CD4-positive, alpha-beta memory T cell (primary cell): ENCODE measurements at places on chromosomes 16 and 17.

DNA sequence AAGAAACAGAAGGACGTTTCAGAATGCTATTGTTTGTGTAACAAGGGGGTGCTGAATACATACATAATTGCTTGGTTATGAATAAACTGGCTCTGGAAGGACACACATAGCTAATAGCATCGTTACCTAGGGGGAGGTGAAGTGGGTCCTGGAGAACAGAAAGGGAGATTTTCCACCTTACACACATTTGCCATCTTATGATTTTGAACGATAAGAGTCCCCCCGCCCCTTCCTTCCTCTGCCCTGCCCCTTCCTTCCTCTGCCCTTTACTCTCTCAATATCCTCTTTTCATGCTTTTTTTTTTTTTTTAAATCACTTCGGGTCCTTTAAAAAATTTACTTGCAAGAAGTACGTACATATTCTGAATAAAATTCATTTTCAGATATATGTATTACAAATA lies 902 bp upstream of the DHRS7B start:
- peak; percentile 76 for DNase-seq

DNA sequence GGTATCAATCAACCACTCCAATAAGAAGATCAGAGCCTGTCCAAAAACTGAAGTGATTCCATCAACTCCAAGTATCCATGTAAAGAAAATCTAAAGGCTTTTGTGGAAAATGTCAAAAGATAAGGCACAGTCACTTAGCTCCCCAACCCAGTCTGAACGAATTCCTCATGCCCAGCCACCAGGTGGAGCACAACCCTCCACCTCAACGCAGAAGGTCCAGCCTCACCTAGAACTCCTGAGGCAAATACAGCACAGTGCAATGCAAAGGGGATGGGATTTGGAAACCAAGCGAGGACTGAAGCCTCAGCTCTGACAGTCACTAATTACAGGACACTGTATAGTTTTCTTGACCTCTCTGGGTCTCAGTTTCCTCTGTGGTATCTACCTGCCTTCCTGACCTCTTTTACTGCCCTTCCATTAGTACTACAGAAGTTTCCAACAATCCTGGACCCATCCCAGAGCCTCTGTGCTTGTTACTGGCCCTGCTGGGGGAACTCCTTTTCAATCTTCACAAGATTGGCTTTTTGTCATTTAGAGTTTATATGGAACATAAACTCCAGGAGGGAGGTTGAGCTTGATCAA lies 2.0 kb downstream of the NCBP3 start:
- DNase-seq = peak; percentile 36

DNA sequence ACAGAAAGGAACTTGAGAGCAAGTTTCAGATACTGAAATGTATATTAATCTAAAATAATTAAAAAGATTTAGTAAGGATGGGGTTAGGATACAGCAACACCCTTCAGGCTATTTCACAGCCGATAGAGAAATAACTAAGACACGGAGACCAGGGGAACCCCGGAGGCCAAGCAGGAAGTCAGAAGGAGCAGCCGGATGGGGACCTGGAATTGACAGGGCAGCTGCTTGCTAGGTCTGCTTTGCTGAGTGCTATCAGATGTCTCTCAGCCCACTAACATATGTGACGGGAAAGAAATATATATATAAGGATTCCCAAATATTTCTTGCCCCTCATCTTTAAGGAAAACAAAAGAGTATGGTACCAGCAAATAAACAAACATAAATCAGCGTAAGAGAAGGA lies 154.1 kb upstream of the CDH5 start:
- no peak for DNase-seq

GRCh38 chr16:86708431-86708830 lies 130.1 kb downstream of the FOXL1 start:
- no peak for DNase-seq

DNA sequence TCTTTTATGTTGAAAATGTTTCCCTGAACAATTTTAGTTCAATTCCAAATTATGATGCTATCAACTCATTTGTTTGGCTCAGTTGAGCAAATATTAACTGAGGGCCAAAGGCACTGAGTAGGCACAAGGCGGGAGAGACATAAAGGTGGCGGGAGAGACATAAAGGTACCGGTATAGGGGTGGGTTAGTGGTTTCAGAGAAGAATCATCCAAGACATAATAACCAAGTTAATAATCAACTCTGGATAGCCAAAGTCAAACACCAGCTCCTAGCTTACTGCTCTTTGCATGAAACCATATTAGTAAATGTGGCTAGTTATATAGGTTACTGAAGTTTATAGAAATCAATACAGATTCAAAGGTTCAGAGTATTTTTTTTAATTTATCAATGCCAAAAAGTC lies 91.7 kb downstream of the RPGRIP1L start:
- no peak for DNase-seq

DNA sequence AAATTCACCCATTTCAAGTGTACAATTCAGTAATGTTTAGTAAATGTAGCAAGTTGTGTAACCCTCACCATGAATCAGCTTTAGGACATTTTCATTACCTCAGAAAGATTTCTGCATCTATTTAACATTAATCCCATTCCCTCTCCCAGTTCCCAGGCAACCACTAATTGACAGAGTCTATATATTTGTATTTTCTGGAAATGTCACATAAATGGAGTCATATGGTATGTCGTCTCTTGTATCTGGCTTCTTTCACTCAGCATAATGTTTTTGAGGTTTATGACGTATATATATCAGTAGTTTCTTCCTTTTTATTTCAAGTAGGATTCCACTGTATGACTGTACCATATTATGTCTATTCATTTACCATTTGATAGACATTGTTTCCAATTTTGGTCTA lies 199.8 kb downstream of the CYB561 start:
- DNase-seq = no peak

DNA sequence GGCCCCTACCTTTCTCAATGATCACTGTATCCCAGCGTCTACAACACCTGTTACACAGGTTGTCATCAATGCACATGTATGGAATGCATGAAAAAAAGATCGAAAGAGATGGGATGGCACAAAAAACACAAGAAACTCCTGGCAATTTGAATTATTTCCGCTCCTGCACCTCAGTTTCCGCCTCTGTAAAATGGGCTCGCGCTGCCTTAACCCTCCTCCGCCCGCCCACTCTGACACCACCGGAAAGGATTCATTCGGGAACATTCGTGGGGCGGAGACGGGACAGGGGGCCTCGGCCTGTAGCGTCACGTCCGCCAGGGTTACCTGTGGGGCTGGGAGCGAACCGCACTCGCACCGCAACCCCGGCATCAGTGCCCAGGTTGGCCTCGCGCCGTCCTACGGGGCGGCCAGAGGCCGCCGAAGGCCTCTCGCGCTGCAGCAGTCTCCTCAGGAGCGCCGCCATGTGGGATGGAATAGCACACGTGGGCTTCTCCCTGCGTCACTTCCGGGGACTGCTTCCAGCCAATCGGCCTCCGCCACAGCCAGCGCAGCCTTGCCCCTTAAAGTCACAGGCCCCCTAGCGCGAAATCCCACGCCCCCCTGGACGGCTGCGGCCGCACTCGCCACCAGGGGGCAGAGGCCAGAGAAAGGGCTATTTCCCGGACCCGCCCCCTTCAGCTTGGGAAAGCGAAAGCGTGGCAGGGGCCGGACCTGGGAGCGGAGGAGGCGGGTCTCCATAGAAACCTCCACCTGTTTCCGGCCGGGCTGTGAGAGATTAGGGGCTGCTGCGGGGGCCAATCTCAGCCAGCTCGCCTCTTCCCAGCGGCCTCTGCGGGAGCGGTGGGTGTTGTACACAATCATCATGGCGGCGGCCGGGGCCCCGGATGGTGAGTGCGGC lies at the start of the genes EARS2 and UBFD1:
Gene EARS2, minus strand, starts transcription at position 470 of the 898 bp plus-strand sequence. Its CDS starts 7 bp downstream, at position 463.
Gene UBFD1, plus strand, starts transcription at position 847 of the 898 bp plus-strand sequence. Its CDS starts 16 bp downstream, at position 863.
- DNase-seq = peak; percentile 96

DNA sequence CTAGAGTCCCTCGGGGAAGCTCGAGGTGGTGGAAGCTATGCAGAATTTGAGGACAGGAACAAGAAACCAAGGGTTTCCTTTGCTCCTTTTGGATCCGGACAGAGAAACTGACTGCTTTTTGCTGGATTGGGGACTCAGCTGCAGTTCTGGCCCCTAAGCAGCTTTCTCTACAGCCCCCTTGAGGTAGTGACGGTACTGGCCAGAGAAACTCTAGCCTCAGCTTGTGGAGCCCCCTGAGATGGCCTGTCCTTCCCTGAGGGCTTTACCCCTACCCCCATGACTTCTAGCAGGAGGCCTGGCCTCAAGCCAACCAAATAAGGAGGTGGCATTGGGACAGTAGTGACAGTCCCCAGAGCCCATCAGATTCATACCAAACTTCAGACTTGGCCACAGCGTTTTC lies 118.1 kb downstream of the IRX5 start:
- DNase-seq = no peak

DNA sequence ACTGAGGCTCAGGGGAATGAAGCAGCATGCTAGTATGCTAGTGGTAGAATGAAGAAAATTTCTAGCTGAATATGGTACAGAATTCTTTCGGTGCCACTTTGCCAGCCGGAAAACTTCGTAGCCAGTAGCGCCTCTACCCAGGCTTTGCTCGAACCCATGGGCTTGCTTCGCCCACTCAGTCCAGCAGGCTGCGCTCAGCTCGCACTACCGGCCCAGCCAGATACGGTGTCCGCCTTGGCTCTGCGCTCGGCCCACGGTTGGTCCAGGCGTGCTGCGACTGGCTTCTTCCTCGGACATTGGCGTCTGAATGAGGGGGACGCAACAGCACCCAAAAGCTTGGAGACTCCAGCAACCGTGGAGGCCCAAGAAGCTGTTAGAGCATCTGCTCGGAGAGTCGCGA lies 372.5 kb upstream of the CDH8 start:
- no peak for DNase-seq

DNA sequence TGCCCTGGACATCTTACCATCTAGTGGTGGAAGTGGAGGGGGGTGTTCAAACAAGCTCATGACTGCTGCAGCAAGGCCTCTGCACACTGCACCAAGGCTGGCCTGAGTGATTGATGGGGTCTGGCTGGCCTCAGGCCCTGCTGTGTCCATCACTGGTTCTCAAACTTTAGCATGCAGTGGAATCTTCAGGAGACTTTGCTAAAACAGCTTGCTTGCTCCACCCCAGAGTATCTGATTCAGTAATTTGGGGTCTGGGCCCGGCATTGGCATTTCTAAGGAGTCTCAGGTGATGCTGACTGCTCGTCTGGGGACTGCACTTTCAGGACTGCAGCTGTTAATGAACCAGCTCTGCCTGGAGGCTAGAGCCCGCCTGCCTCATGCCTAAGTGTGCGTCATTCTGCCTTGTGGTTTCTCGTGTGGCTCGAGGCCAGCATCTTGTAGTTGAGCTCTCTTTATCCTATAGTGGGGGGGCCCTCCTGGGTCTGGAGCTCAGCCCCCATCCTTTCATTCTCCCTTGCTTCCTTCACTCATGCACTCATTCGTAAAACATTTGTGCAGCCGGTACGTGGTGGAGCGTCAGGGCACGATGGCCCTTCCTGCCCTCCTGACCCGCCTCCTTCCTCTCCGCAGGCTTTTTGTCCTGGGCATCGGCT lies 4.1 kb downstream of the MGAT5B start:
- DNase-seq = no peak

DNA sequence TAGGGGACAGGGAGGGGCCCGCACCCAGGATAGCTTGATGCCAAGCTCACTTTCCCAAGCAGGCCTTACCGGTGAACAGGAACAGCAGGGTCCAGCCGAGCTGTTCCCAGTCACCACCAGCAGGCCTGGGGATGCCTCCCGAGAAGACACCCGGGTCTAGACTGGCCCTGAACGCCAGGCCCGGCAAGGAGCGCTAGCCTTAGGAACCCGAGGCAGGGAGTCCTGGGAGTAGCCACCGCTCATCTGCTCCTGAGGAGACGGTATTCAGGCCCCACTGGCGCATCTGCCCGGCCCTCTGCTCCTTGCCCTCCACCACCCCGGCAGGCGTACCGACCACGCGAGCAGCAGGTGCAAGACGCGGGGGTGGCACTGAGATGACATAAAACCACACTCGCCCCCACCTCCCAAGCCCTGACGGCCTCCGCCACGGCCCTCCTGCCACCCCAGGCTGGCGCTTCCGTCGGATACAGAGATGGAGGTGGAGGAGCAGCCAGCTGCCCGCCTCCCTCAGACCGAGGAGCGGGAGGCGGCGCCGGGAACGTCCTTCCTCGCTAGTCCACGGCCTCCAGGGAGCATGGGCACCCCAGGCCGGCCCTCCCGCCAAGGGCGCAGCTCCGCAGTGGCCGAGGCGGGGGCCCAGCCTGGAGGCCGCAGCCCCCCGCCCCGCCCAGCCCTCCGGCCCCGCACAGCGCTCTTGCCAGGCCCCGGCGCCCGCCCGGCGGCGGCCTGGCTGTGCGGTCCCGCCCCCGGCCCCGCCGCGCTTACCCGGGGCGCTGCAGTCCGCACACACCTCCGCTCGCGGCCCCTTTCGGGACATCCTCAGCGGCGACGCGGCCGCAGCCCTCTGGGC lies 661 bp downstream of the GIT1 start:
- peak; percentile 39 for DNase-seq

DNA sequence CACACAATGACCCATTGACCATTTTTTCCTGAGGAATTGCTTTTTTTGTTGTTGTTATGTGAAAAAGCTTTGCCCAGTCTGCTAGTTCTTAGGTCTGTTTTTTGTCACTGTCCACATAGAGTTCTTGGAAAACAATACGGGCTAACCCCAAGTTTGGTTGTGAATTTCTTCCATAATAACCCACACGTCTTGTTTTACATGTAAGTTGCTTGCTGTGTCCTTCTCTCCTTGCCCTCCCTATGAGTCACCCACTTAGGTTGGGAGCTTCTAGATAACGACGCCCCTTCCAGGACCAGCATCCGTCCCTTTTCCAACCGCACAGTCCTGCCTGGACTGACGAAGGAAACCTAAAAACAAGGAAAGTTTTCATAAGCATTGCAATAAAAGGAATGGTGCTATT lies 175.3 kb upstream of the HS3ST3A1 start:
- no peak for DNase-seq

- DNase-seq = no peak
These were observed 5.6 kb downstream of the GFAP start for GRCh38 chr17:44909681-44910144.

DNA sequence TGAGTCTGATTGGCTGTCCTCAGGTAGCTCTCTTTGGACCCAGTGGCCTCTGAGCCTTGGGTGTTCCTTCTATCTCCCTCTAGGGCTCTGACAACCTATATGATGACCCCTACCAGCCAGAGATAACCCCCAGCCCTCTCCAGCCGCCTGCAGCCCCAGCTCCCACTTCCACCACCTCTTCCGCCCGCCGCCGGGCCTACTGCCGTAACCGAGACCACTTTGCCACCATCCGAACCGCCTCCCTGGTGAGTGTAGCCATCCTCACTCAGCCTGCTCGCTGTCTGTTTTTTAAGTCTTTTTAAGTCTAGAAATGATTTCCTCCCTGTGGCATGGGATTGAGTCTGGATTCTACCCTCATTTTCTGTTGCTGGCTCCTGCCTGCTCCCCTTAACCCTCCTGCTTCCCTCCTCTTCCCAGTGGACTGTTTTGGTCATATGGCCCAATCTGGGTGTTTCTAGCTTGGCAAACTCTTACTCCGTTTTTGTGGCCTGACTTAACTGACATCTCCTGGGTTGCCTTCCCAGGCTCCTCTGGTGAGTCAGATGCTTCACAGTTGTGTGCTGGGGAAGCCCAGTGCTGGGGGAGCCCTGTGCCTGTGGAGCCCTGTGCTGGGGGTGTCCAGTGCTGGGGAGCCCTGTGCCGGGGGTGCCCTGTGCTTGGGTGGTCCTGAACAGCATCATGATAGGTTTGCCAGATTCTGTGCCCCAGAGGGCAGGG lies 9.9 kb downstream of the TAOK2 start:
- DNase-seq = no peak

GRCh38 chr17:39926135-39926587 lies 1.2 kb downstream of the ORMDL3 start:
- DNase-seq = no peak
